CMK (cell line): ENCODE measurements at places on chromosomes 1 and 21.

- no peak for DNase-seq
These were observed 58.5 kb downstream of the HSF2BP start for GRCh38 chr21:43600642-43601402.

DNA sequence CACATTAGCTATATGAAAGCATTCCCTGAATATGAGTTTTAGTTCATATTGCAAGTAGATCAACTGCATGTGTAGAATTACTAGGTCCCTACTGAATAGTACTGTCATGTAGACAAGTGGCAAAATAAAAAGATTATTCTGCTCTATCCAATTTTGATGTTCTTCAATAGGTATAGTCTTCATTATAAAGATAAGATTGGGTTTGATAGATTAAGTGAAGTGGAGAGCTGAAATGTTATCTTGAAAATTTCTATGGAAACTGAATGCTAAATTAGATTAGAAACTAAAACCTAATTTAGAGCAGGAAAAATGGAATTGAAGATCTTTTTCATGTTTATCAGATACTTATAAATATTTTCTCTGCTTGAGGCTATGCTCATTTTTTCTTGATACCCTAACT lies 1610.0 kb downstream of the BRINP3 start:
- no peak for DNase-seq

DNA sequence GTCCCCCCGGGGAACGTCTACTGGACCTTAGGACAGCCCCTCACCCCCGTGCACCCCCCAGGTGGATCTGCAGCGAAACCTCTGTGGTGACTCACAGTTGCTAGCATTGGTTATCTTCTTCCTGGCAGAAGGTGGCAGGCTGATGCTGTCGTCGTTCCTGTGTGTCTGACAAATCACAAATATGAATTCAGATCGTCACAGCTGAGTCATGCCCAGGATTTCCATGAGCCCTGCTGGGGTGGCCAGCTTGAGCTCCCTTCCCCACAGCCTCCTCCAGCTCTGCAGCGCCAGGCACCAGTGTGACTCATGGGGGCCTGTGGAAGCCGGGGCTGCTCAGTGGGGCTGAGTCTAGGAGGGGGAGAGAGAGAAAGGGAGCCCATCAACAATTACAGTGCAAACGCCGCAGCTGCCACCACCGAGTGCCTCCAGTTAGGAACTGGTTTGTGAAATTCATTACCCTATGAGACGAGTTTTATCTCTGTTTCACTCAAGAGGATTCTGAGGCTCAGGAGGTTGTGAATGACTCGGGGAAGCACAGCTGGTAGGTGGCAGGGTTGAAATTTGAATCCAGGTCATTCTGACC lies 197.9 kb downstream of the DYRK1A start:
- peak; percentile 52 for DNase-seq

DNA sequence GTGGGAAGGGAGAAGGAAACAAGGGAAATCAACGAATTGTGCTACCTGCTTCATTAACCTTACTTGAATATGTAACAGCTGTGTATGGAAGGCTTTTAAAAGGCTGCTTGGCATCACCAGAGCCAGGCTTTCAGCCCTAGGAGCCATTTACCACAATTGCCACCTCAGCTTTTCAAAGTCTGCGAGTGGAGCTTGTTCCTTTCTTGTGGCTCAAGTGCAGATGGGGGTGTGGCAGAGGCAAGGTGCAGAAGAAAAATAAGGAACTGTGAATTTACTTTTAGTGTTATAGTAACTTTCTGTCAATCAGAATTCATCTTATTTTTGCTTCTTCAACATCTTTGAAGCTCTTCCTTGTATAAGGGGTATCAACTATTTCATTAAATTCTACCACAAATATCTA lies 17.6 kb downstream of the CLCA2 start:
- DNase-seq, result no peak

DNA sequence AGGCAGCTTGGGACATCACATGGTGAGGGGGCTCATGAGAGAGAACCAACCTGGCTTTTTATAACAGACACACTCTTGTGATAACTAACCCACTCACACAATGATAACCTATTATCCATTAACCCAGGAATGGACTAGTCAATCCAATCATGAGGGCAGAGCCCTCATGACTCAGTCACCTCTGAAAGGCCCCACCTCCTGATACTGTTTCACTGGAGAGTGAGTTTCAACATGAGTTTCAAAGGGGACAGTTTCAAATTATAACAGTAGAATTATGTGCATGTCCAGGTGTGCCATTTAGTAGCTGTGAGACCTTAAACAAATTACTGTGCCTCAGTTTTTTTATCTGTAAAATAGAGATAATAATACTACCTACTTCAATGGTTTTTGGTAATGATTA lies 47.6 kb upstream of the PPP2R5A start:
- DNase-seq, result no peak

DNA sequence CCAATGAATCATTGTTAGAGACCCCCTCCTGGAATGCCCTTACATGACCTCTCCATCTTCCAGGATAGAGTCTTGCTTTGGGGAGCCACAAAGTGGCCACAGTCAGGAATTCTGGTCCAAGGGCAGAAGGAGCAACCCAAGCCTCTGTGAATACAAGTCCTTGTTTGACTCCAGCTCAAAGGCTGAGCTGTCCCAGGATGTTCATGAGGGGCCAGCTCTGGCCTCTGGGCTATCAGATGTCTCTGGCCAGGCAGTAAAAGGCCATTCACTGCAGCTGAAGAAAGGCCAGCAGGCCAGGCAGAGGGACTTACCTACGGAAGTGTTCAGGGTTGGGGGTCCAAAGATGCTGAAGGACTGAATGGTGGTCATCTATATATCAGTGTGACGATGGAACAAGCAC lies 98.3 kb upstream of the IPO9 start:
- DNase-seq, result no peak

DNA sequence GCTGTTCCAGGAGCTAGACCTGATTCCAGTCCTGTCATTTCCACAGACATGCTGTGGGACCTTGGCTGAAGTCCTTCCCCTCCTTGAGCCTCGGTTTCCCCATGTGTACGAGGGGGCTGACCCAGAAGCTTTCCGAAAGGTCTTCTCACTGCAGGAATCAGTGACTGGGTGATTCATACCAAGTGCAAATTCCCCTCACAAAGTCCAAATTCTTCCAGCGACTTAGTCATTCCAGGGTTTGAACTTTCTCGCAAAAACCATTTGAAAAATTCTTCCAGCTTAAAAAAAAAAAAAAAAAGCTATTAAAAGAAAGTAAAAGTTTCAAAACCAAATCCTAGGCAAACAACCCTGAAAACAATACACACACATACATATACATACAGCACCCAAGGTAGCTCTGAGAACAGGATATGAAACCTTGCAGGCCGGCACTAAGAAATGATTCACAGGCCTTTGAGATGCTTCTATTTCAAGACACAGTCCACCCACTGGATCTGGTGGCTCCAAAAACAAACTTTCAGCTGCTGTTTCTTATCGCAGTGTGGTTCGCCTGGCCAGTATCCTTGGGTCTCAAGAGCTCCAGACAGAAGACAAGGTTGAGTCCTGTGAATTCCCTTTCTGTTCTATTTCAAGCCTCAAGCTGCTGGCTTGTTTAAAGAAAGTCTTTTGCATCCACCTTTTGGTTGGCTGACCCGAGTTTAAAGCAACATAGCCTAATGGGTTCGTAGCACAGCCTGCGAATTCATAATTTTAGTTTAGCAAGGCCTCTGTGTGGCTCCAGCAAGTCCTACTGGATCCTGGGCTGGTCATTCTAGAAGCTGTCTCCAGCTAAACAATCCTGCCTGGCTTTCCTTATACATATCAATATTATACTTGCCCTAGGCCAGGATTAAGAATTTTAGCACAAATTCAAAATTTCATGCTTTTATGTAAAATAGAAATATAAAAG lies 18.0 kb upstream of the ID3 start:
- no peak for DNase-seq

DNA sequence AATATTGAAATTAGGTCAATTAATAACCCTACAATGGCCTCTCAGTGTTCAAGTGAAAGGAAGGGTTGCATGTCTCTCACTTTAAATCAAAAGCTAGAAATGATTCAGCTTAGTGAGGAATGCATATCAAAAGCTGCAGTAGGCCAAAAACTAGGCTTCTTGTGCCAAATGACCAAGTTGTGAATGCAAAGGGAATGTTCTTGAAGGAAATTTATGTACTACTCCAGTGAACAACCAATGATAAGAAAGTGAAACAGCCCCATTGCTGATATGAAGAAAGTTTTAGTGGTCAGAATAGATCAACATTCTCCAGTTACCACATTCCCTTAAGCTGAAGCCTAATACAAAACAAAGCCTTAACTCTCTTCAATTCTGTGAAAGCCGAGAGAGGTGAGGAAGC lies 10.0 kb downstream of the MAEL start:
- no peak for DNase-seq

GRCh38 chr1:68976916-68977610 lies 480.2 kb upstream of the DEPDC1 start:
- DNase-seq, result no peak

GRCh38 chr21:33403786-33404585 lies 773 bp downstream of the IFNGR2 start:
- peak; percentile 30 for DNase-seq

- DNase-seq, result no peak
These were observed 83.8 kb upstream of the JAK1 start for GRCh38 chr1:65049941-65050713.

- DNase-seq, result no peak
These were observed 19.2 kb upstream of the EVA1B start for GRCh38 chr1:36342426-36343185.

- no peak for DNase-seq
These were observed 240.1 kb downstream of the RHOU start for GRCh38 chr1:228975238-228975907.
